ENCODE measurements at places on chromosomes 2 and 18.

DNA sequence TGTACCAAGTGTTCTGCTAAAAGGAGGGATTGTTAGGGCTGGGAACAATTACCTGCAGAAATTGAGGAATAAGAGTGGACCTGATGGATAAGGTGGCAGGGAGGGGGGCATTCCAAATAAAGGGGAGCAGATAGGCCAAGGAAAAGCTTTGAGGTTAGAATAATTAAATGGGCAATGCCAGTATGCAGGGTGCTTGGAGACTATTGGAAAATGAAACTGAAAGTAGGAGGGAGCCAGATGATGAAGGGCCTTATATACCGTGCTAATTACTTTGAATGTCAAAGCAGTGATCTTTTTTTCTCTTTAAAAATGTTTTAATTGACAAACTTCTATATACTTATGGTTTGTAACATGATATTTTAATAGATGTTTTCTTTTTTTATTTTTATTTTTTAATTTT, 42.9 kb downstream of the MMADHC start:
- no peak for DNase-seq

GRCh38 chr18:48627216-48627615, 88.4 kb downstream of the CTIF start:
- no peak for DNase-seq

DNA sequence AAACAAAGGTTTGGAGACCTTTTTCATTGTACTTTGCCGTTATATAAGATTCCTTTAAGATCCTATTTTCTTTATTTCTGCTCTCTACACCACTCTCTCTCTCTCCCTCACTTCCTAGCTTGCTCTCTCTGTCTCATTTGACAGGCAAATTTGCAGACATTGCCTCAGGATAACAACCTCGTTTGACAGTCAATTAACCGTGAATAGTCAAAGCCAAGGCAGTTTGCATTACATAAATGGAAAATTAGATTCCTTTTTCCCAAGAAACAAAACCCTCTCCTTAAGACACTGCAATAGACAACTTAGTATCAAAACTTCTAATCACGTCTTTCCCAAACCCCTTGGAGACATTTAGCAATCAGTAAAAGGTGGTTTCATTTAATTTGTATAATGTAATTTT, 7.4 kb downstream of the SKOR2 start:
- no peak for DNase-seq

DNA sequence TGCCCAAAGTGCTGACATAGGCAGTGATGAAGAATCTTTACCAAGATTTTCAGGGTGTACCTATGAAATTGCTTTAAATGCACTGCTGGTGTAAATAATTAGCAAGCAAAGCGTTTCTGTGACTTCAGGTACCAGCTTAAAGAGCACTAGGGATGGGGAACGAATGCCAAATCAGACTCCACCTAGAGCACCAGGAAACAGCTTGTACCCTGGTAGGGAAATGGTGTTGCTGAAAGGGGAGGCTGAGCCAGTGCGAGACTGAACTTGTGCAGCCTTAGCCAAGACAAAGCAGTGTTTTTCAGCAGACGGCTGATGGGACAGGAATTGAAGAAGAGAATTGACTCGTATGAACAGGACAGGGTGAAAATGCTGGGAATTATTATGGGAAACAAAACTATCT, 65.6 kb downstream of the TWSG1 start:
- no peak for DNase-seq

GRCh38 chr2:80252294-80252986, 52.1 kb downstream of the LRRTM1 start:
- no peak for DNase-seq

DNA sequence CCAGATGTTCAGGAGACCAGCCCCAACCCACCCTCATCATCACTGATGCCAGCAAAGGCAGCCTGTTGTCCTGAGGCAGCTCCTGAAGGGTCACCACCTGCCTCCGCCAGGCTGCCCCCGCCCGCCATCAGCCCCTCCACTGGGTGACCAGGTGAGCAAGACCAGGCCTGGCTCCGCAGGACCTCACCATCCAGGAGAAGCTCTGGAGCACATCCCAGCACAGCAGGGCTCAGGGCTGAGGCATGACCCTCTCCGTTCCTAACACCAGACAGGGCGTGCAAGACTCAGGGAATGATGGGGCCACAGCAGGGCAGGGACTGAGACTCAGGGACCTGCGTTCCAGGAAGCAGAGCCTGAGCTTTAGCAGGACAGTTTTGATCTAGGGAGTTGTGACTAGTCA, 218.8 kb upstream of the RAB6C start:
- no peak for DNase-seq

DNA sequence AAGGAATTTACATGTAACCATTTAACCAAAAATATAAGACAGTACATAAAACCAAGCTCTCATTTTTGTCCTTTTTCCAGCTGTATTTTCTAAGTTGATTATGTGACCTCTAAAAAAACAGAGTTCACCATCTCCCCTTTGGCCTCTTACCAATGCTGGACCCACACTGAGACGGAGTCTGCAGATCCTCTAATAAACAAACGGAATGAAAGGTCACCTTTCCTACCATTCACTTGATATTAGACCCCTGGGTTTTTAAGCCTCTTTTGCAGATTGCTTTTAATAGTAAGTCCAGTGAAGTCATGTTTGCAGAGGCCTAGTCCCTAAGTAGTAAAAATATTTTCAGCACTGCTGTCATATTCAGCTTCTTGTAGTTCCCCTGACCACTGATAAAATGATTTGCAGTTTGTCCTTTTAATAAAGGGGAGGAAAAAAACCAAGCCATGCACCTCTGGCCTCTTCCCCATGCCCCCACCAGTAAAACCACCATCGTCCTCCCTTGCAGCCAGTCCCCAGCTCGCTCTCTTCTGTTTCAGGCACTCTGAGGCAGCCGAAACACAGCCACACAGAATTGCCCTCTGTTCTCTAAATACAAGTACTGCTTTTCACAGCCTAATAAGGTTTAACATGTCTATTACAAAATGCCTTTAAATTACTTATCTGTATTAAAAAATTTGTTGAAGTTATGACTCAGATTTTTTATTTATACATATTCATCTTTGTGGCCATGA, 427.5 kb downstream of the PARD3B start:
- no peak for DNase-seq

DNA sequence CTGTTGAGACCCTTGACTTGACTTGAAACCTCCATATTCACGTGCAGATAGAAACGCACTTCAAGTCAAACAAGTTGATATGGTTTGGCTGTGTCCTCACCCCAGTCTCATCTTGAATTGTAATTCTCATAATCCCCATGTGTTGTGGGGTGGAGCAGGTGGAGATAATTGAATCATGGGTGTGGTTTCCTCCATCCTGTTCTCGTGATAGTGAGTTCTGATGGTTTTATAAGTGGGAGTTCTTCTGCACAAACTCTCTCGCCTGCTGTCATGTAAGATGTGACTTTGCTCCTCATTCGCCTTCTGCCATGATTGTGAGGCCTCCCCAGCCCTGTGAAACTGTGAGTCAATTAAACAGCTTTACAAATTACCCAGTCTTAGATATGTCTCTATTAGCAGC, 21.4 kb downstream of the SLC3A1 start:
- DNase-seq: no peak

- no peak for DNase-seq
Observed at GRCh38 chr2:151334082-151334815, 23.1 kb upstream of the TNFAIP6 start.

GRCh38 chr2:19362094-19362754, 3.8 kb upstream of the OSR1 start:
- DNase-seq: no peak

DNA sequence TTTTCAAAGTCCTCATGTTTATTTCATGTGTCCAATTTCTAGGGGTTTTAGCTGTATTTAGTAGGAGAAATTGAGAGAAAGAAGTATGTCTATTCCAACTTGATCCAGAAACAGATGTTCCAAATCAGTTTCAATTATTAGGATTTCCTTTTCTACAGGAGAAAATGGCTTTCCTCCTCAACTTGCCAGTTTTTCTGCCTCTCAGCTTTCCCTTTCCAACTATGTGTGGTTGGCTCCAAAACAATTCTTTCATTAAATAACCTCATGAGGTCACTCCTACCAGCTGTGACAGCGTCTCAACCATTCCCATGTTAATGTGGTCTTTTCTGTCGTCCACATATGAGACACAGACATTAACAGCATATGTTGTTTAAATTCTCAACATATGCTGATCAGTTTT, 13.1 kb downstream of the XIRP2 start:
- DNase-seq: no peak

GRCh38 chr18:57659460-57660102, 37.9 kb upstream of the NARS1 start:
- no peak for DNase-seq

GRCh38 chr2:100852999-100853908, 33.3 kb downstream of the NPAS2 start:
- DNase-seq: no peak

DNA sequence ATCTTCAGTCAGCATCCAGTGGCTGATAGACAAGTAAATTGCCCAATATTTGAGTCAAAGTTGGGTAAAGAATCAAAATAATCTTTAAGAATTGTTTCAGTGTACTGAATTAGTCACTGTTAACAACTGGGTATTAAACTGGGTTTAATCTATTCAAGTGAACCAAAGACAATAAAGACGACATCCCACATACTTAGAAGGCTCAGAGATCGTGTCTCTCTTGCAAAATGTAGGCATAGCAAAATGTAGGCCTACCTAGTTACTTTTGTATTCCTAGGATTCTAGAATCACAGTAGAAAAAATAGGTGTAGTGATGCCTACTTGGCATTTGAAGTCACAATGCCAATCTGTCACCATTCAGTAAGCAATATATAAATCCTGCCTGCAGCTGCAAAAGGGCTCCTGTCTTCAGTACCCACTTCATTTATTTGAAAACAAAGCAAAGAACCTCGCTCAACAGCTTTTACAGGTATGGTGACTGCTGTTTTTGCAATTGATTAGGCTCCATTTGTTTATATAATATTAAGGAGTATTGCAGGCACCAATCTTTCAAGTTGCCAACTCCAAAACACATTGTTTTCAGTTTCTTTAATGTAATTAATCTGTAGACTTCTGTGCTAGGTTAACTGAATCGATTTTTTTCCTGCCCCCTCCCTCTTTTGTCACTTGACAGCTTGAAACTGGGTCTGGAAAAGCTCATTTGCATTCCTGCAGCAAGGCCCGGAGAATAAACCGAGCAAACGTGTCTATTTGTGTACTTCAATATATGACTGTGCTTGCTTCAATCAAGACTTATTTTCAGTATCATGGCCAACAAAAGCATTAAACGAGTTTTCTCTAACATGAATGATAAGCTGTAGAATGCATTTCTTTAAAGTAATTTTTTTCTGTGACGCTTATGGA, 1074.9 kb downstream of the TDRD15 start:
- DNase-seq: no peak

- no peak for DNase-seq
Observed at GRCh38 chr2:220891405-220891804, 680.7 kb downstream of the EPHA4 start.

DNA sequence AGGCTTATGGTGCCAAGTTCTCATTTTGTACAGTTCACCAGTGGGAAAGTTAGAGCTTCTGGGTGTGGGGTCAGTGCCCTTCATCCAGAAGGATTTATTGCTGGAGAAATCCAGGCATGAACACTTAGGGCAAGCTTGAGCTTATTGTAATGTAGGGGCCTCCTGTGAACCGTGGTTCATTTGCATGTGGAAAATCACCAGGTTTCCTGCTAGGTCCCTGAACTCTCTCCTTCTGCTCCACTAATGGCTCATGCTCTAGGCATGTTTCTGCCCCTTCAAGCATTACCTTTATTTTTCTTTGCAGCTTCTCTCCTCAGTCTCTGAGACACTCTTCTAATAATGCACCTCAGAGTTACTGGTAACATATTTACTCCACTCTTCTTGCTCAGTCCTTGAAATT, 79.3 kb upstream of the FAM98A start:
- no peak for DNase-seq

DNA sequence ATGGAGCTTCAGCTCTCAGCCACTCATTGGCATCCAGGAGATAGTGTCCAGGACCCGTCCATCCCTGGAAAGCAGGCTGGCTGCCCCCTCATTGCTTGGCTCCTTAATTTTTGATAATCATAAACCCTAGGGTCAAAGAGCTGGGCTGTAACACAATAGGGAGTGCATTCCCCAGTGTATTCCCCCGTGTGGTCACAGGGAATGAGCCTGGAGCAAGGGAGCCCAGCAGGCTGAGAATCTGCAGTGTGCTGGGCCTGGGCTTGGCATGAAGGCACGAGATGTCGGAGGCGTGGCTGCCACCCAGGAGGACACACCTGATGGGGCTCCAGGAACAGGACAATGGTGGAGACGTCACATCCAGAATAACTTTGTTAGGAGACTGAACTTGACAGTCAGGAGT, 18.7 kb downstream of the TPRKB start:
- no peak for DNase-seq

GRCh38 chr2:176002688-176003210, 682 bp upstream of the LNPK start:
- peak; percentile 7 for DNase-seq

GRCh38 chr2:74658516-74658915, 4.5 kb downstream of the SEMA4F start:
- DNase-seq: no peak

DNA sequence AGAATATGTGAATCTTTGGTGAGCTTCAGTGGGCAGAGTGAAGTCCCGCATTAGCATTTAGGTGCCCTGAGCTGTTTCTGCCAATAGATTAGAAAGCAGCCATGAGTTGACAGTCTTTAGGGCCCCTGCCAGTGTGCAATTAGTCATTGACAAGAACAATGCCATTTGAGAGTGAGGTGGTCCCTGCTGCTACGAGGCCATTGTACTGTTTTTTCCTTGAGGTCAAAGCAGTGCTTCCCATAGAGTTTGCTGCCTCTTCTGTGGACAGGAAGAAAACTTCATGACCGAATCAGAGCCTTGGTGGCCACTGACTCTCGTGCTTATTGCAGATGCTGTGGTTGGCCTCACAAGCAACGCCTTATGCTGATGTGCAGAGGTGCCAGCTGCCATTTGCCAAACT, 102.7 kb downstream of the SH3BP4 start:
- no peak for DNase-seq

- DNase-seq: peak; percentile 64
Observed at GRCh38 chr2:102258386-102259074, 52.8 kb upstream of the IL1RL1 start.

- DNase-seq: no peak
Observed at GRCh38 chr2:217905896-217906295, 96.9 kb downstream of the TNS1 start.

DNA sequence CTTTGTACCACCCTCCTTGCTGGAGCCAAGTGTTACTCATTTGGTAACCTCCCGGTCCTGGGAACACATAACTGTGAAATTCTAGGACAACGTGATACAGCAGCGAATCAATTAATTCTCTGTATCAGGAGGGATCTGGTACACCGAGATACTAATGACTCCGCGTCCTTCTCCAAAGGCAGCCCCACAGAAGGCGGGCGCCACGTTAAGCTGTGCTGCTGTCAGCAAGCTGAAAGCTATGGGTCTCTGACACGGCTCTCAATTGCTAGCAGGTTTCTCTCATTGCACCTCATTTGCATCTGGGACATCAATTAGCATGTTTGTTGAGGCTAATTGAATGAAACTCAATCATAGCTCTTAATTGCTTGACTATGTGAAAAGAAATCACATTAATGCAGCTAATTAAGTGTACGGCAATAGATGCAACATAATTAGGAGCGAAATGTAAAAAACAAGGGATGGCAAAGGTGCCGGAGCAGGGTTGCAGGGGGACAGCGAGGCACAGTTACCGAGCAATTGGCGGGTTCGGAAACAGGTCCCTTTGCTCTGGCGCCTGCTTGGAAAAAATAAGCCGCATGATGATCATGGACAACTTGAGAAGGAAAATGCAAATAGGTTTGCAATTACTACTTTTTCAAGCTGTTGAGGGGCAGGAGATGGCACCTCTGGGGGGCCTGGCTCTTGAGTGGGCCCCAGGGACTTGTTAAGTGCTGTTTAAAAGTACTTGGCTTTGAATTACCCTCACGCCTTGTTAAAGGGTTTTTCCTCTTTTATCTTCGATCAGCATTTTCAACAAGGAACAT, 264.2 kb downstream of the GBX2 start:
- DNase-seq: no peak

All from activated T-cell treated with anti-CD3 and anti-CD28 coated beads, Interleukin-2, amount 50 U/mL, for 72 hours (primary cell).